ENCODE measurements at places on chromosomes 16 and 17.

GRCh38 chr17:57948169-57948554 is 7.0 kb downstream of the CUEDC1 start:
- no peak for DNase-seq

DNA sequence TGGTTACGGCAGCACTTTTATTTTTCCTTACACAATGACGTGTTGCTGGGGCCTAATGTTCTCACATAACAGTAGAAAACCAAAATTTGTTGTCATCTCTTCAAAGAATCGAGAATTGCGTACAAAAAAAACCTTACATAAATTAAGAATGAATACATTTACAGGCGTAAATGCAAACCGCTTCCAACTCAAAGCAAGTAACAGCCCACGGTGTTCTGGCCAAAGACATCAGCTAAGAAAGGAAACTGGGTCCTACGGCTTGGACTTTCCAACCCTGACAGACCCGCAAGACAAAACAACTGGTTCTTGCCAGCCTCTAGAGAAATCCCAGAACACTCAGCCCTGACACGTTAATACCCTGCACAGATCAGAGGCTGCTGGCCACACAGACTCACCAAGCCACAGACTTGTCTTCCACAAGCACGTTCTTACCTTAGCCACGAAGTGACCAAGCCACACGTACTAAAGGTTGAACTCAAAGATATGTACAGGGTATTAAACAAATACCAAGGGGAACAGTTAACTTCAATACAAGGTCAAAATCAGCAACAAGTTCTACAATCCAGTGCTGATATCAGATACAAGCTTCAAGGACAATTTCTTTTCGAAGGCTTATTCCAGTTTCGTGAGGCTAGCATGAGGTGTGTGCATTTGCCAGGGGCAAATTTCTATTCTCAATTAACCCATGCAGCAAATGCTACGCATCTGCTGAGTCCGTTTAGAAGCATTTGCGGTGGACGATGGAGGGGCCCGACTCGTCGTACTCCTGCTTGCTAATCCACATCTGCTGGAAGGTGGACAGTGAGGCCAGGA is 2.4 kb downstream of the ACTG1 start:
- DNase-seq, result no peak

DNA sequence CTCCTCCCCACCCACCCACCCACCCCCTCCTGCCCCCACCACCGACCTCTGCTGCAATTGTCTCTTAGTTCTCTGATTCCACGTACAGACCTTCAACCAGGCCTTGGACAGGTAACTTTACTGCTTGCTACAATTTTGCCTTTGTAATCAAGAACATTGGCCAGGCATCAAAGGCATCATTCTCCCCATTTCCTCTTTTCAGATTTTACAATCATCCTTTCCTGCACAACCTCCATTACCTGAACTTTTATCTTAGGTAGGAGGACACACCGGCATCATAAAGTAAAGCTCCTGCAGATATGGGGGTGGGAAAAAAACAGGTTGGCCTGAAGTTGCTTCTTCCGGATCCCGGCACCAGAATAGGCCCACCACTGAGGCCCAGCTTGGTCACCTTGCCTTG is 25.7 kb upstream of the SUPT4H1 start:
- DNase-seq, result no peak

DNA sequence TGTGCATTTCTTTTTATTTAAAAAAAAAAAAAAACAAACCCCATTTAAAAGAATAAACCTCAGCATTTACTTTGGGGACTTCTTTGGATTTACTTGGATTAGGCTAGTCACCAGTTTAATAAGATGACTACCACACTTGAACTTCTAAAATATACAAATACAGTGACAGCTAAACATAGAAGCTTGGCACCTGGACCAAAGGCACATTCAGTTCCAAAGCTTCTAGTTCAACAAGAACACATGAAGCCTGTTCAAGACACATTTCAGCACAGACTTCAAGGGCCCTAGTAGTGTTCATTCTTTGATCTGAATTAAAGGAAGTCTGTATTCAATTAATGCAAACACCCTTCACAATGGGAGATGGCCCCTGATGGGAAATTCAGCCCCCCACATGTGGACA is 11.6 kb upstream of the ROGDI start:
- no peak for DNase-seq

DNA sequence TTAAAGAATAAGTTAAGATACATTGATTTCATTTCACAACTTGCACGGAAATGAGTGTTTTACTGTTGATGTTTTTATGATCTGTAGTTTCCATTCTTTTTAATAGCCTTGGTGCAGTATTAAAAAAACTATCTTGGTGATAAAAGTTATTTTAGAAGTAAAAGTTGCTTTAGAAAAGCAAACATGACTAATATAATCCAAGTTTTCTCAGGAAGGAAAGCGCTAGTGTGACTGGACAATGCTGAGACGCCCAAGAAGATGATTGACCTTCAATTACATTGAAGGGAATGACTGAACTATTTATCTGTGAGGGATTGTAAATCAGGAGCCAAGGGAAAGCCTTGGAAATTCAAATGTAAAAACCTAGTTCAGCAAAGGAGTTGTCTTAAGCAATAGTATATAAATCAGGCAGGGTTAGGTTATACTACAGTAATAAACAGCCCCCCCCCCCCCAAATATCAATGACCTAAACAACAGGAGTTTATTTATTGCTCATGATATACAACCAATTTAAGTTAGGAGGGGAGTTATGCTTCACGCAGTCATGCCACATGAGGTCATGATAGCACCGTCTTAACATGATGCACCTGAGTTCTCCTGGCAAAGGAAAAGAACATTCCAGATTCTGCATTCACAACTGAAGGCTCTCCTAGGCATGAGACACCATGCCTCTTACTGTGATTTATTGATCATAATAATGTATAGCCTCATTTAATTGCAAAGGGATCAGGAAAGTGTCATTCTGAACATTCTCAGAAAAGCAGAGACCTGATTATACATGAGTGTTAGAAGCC is 443.8 kb downstream of the CDH13 start:
- DNase-seq, result no peak

DNA sequence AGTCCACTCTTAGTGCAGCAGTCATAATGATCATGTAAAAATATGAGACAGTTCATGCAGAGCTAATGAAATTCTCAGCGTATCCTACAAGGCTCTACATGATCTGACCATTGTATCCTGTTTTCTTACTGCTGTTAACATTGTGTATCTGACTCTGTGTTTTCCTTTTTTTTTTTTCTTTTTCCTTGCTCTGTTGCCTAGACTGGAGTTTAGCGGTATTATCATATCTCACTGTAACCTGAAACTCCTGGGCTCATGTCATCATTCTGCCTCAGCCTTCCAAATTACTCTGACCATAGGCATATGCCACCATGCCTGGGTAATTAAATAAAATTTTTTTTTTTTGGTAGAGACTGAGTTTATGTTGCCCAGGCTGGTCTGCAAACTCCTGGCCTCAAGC is 12.1 kb downstream of the DUS2 start:
- no peak for DNase-seq

DNA sequence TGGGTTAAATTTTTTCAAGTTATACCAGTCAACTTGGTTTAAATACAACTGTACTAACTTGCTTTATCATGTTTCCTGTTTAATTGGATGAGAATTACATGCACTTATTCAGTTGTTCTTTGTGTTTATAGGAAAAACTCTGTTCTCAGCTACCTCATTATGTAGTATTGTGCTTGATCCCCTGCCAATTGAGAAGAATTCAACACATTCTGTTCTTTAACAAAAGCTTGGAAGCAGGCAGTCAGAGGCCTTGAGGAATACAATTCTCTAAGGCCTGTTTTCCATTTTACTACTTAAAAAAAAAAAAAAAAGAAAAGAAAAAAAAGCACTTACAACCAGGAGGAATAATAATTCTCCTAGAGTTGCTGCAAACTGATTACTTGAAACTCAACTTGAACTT is 60.6 kb upstream of the CMIP start:
- no peak for DNase-seq

DNA sequence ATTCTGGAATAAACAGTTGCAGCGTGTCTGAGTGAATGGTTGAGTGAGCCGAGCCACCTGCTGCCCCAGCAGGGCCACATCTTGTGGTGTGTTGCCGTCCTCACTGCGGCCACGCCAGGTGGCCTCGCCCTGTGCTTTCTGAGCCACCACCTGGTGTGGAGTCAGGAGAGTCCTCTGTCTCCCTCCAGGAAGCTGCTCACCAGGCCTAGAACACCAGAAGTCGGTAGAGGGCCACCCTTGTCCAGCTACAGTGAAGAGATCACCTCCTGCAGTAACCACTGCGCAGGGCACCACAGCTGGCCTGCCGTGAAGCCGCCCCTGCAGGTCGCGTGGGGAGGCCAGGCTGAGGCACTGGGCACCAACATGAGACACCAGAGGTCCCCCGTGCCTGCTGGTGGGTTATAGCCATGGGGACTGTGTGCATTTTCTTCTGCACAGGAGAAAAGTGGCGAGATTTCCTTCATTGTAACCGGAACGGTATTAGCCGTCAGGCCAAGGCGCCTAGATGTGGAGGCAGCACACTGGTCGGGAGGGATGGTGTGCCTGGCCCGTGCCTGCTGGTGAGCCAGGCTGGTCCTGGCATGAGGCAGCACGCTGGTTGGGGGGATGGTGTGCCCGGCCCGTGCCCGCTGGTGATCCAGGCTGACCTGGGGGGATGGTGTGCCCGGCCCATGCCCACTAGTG is 28.9 kb upstream of the FOXK2 start:
- DNase-seq, result no peak

DNA sequence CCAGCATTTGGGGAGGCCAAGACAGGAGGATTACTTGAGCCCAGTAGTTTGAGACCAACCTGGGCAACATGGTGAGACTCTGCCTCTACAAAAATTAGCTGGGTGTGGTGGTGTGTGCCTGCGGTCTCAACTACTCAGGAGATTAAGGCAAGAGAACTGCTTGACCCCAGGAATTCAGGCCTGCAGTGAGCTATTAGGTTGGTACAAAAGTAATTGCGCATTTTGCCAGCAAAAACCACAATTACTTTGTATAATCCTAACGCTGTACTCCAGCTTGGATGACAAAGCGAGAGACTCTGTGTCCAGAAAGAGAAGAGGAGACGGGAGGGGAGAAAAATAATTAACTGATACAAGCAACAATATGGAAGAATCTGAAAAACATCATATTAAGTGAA is 32.7 kb downstream of the YWHAE start:
- DNase-seq, result no peak

DNA sequence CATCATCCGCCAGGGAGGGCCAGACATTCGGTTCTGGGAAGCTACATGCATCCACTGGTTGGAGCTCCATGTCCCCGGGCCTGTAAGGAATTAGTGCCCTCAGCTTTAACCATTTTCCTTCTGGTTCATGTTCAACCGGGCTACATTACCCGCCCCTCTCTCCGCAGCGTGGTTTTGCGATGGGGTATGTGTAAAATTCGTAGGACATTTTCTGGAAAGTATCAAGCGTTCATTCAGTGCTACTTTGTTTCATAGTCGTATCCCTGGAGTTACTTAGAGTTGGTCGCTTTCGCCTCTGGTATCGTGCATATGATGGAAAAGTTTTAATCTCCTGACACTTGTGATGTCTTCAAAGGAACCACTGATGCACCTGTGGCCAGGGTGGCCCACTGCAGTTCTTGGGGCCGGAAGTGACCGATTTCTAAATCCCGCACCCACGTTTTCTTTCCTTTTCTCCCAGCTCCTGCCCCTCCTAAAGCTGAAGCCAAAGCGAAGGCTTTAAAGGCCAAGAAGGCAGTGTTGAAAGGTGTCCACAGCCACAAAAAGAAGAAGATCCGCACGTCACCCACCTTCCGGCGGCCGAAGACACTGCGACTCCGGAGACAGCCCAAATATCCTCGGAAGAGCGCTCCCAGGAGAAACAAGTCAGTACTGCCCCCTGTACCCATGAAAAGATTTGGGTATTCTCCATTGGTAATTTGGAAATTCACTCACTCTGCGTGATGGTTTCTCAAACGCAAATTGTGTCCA is 637 bp downstream of the RPL23A start:
- DNase-seq, result no peak

- no peak for DNase-seq
Measured at GRCh38 chr16:57475711-57476339, 10.5 kb downstream of the DOK4 start.

DNA sequence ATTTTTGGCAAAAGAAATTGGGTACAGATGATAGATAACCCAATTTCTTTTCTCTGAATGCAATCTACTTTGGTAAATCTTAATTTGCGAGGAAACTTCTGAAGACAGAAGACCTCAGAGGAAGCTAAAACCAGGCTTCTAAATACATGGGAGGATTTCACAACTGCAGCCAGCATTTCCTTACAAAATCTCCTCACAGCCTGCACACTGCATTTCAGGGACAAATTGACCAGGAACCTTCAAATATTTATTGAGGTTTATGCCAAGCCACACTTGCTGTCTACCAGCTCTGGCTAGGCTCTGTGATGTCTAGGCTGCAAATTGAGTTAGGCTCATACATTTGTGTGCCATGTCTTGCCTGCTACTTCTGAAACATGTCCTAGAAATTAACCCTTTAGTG is 167.3 kb upstream of the CDH5 start:
- no peak for DNase-seq

GRCh38 chr17:64247836-64248235 is 15.2 kb downstream of the TEX2 start:
- no peak for DNase-seq

DNA sequence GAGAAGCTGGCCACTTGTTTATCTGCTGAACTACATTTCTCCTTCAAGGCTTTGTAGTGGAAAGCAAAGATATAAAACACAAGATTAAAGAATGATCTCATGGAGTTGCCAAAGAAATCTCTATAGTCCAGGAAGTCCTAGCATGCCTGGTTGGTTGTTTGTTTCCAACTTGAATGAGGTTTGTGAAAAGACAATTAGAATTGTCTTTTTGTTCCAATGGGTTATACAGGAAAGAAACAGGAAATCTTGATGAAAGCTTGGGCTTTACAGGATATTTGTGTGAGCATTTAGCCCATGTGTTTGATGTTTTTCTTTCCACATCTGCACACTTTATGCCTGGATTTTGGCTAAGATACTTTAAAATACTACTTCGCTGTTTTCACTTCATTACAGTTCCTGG is 273.4 kb downstream of the CEP112 start:
- DNase-seq, result no peak

DNA sequence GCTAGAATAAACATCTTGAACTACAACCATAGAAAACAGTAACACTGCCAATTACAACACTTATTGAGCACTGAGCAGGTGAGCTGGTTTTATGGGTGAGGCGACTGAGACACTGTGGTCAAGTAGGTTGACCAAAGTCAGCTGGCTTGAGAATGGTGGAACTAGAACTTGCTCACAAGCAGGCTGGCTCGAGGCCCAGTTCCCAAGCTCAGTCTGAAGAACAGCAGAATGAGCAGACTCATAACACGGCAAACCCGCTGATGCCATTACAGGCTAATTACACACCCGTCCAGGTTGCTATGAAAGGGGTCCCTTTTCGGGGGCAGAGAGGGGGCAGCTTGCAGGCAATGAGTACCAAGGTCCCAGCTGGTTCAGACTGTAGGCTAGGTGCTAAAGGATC is 6.5 kb downstream of the ZZEF1 start:
- DNase-seq, result no peak

GRCh38 chr17:10657879-10658278 is 770 bp upstream of the MYH3 start:
- no peak for DNase-seq

Data from fibroblast of skin of left biceps (primary cell).